ENCODE measurements at places on chromosomes 3 and 15. TPM values are rescaled to one million over a fixed set of nuclear protein-coding genes. Genes with fewer than 3 reads are reported as not detected.

GRCh38 chr15:81480645-81481053 is 106.6 kb upstream of the TMC3 start:
- DNase-seq: peak; percentile 41
- H3K27ac ChIP-seq: no peak overlapping the region
- no peak overlapping the region for H3K4me3 ChIP-seq

GRCh38 chr3:59654123-59654479 is 604.3 kb upstream of the CFAP20DC start:
- H3K36me3 ChIP-seq: peaks cover 9% of the 10 kb centered on the region
- no peaks in the 10 kb centered on the region for H3K4me1 ChIP-seq
- no peak overlapping the region for H3K4me3 ChIP-seq
- peaks cover 2% of the 10 kb centered on the region for H3K27me3 ChIP-seq
- no peak overlapping the region for H3K27ac ChIP-seq

GRCh38 chr3:169104972-169105371 is 558.5 kb downstream of the MECOM start:
- no peaks in the 10 kb centered on the region for H3K27me3 ChIP-seq
- H3K27ac ChIP-seq: no peak overlapping the region
- DNase-seq: no peak
- H3K36me3 ChIP-seq: no peaks in the 10 kb centered on the region
- H3K4me1 ChIP-seq: no peaks in the 10 kb centered on the region

DNA sequence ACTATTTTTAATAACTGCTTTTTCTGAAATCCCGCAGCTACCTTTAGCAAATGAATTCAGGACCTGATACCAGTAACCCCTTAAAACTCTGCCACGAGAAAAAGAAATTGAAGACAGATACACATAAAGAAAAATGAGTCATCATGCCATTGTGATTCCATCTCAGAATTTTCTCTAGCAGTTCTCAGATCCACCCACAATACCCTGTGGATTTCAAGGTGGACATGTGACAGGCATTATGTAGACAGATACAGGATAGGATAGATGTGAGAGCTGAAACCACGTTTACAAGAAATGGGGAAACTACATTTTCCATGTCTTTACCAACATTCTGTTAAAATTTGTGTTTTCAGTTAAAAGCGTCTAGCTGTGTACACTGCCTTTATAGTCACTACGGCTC is 291.9 kb upstream of the NR2F2 start:
- peaks cover 10% of the 10 kb centered on the region for H3K4me1 ChIP-seq
- H3K27ac ChIP-seq: no peak overlapping the region
- no peak overlapping the region for H3K4me3 ChIP-seq
- no peak for DNase-seq

LDHAL6B gene
- total RNA-seq: not detected

DNA sequence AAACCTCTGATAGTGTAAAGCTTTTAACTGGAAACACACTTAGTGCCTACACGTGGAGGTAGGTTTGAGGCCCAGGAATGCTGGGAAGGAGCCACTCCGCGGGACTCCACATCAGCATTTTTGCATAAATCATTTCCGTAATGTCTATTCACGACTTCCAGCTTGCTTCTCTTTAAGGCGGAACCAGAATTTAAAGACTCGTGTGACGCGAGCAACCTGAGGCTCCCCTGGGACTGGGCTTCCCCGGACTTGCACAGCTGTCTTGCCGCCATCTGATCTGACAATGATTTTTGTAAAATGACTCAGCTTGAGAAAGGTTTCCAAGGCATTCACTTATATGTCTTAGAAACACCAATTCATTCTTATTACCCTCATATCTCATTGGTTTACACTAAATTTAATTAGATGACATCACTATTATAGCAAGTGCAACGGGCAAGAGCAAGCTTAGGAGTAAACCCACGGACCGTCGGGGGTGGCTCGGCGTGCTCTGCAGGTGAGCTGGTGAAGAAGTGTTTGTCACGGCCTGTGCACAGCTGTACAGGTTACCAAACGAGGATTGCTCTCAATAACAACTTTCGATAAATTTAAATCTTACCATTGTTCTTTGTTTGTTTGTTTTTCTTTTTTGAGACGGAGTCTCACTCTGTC is 95.2 kb downstream of the CHSY1 start:
- no peak overlapping the region for H3K27ac ChIP-seq
- peaks cover 38% of the 10 kb centered on the region for H3K4me1 ChIP-seq
- H3K4me3 ChIP-seq: no peak overlapping the region
- H3K36me3 ChIP-seq: no peaks in the 10 kb centered on the region
- no peaks in the 10 kb centered on the region for H3K27me3 ChIP-seq
- no peak for DNase-seq

DNA sequence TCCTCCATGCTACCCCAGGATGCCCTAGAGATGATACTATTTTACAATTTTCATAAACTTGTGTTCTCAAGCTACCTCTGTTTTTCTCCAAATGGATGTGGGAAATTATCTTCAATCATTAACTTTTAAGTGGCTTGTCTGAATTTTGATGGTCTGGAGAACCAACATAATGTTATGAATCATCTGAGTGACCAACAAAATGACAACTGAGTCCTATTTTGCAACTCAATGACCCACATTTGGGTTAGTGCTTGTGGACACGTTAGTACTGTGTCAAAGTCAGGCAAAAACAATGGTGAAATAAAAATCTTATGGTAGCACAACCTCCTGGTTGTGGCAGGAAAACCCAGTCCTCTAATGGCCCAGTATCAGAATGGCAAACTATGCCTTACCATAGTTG is 352.4 kb upstream of the ZNF385D start:
- DNase-seq: no peak
- H3K27me3 ChIP-seq: no peaks in the 10 kb centered on the region
- no peak overlapping the region for H3K4me3 ChIP-seq
- H3K4me1 ChIP-seq: no peaks in the 10 kb centered on the region
- no peak overlapping the region for H3K27ac ChIP-seq
- no peaks in the 10 kb centered on the region for H3K36me3 ChIP-seq

TLR9 gene
- 0.79 TPM for total RNA-seq

DNA sequence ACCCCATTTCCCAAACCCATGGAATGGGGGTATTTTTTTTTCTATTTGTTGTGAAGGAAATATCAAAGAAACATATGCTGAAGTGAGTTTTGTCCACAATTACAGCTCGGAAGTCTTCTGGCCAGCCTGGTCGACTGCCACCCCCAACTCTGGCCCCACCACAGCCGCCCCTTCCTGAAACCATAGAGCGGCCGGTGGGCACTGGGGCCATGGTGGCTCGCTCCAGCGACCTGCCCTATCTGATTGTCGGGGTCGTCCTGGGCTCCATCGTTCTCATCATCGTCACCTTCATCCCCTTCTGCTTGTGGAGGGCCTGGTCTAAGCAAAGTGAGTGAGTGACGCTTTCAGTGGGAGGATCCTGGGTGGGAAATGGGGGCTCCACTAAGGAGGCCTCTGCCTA is 71.9 kb downstream of the BOC start:
- H3K4me1 ChIP-seq: no peaks in the 10 kb centered on the region
- no peaks in the 10 kb centered on the region for H3K36me3 ChIP-seq
- H3K4me3 ChIP-seq: no peak overlapping the region
- H3K27ac ChIP-seq: no peak overlapping the region
- no peak for DNase-seq
- H3K27me3 ChIP-seq: no peaks in the 10 kb centered on the region

DNA sequence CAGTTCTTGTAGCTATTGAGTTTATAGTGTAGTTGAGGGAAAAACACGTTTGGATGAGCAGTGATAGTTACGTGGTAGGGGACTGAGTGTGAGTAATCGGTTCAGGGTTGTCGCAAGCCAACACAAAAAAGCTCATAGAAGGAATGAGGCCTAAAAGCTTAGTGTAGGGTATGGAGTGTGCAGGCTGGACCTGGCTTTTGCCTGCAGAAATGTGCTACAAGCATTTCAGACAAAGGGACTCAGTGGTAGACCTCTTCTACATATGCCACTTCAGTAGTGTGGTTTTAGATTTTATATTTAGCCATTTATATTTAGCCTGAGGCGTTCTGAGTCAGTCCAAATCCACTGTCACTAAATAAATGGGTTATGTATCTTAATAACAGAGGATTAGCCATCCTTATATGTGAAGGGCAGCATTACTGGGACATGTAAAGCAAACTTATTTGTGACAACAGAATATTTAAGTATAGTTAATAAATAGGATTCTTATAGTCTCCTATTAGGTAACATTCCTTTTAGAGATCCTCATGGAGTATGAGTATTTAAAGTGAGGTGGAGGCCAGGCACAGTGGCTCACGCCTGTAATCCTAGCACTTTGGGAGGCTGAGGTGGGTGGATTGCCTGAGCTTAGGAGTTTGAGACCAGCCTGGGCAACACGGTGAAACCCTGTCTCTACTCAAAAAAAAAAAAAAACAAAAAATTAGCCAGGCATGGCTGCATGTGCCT is 21.8 kb downstream of the ATP2C1 start:
- H3K27ac ChIP-seq: no peak overlapping the region
- H3K36me3 ChIP-seq: peaks cover 28% of the 10 kb centered on the region
- no peak for DNase-seq

DNA sequence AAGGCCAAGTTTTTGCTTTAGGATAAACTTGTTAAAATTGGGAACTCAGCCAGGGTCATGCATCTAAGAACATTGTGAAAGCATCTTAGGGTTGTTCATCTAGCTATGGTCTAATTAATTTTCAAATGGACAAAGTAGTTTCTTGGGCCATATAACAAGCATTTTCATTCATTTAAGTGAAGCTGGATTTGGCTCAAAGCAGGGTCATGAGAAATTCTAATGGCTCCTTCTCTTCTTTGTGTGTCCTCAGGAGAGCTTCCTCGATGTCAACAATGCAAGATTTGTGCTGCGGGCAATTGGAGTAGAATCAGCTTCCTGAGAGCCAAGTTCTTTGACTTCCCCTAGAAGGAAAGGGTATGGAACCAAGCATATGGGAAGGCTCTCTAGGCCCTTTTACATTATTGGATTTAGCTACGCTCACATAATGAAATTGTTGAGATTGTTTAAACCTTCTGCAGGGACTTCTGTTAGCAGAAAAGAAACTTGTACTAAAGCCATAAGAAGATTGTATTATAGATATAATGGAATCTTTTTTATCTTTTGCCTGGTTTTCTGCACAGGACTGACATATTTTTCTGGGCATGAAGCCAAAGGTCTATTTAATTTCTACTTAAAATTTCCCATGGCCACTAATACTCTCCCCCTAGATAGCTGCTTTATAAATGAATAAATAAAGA is 1.8 kb upstream of the SAMMSON start:
- H3K4me1 ChIP-seq: no peaks in the 10 kb centered on the region
- H3K27me3 ChIP-seq: no peaks in the 10 kb centered on the region
- no peak overlapping the region for H3K4me3 ChIP-seq
- no peak for DNase-seq

DNA sequence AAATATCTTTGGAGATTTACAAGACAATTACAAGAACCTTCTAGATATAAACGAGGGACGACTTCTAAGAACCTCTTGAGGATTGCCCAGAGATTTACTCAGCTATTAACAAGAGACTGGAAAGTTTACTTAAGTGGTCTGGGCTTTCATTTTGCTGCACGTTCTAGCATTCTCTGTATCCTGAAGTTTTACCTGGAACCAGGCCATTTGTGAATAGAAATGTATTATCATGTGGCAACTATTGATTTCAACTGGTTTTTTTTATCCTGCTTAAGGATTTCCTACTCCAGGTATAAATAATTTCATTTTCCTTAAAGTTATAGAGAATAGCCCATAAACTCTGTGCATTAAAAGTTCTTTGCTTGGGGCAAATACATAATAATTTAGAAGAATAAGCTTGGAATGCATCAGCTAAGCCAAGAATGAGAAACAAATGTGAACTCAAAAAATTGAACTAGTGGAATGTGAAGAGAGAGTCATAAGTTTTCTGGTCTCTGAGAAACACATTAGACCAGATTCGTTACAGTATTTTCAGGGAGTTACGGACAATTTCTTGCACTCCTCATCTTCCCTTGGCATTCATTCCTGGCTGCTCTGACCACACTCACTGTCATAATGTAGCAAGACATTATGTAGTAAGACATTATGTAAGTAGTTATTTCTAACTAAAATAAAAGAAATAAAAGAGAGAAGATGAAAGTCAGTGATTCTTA is 1.3 kb downstream of the AQP9 start:
- DNase-seq: no peak
- H3K36me3 ChIP-seq: no peaks in the 10 kb centered on the region
- H3K27ac ChIP-seq: no peak overlapping the region

GRCh38 chr3:38346587-38347410 is at the start of gene XYLB:
XYLB (plus strand) TSS chr3:38346785; CDS start chr3:38346869, 84 bp downstream.
- H3K4me3 ChIP-seq: peak within 1 kb of the TSS; percentile 75
- peaks cover 3% of the 10 kb centered on the region for H3K27me3 ChIP-seq
- peak within 1 kb of the TSS; percentile 53 for H3K27ac ChIP-seq
- H3K36me3 ChIP-seq: no peaks in the 10 kb centered on the region

DNA sequence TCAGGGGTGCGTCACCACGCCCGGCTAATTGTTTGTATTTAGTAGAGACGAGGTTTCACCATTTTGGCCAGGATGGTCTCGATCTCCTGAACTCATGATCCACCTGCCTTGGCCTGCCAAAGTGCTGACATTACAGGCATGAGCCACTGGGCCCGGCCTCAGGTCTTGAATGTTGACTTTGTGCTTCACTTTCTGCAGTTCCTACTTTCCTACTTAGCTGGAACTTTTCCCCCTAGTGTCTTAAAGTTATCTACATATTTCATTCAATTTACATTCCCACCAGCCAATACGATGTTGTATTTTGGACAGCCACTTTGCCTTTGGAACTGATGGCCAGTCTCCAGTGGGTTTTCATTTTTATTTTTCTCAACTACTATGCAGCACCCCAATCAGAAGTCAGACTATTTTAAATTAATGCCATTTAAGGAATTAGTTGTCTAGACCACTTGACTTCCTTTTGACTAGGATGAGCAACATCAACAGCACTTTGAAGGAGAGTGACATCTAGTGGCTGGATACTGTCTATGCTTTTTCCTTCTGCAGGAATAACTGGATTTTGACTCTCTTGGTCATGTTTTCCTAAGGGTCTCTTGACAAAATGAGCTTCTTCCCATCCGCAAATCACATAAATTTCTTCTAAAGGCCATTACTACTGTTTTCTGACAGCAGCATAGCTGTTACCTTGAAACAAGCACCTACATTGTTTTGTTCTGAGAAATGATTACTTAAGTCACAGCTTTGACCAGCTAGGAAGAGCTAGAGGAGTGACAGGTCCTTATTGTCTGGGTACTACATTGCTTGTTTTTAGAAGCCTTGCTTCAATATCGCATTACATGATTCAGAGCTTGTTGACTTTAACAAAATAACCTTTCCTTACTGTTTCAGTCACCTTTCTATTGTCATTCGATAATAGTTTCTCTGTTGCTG is 140.2 kb downstream of the ITPR1 start:
- peaks cover 9% of the 10 kb centered on the region for H3K4me1 ChIP-seq
- H3K27ac ChIP-seq: peak overlapping the region; percentile 47
- peaks cover 2% of the 10 kb centered on the region for H3K36me3 ChIP-seq
- no peak overlapping the region for H3K4me3 ChIP-seq
- DNase-seq: no peak

SLC51A gene
- total RNA-seq: not detected
